Chondrocyte (in vitro differentiated cells): ENCODE measurements at places on chromosomes 3 and 15.

DNA sequence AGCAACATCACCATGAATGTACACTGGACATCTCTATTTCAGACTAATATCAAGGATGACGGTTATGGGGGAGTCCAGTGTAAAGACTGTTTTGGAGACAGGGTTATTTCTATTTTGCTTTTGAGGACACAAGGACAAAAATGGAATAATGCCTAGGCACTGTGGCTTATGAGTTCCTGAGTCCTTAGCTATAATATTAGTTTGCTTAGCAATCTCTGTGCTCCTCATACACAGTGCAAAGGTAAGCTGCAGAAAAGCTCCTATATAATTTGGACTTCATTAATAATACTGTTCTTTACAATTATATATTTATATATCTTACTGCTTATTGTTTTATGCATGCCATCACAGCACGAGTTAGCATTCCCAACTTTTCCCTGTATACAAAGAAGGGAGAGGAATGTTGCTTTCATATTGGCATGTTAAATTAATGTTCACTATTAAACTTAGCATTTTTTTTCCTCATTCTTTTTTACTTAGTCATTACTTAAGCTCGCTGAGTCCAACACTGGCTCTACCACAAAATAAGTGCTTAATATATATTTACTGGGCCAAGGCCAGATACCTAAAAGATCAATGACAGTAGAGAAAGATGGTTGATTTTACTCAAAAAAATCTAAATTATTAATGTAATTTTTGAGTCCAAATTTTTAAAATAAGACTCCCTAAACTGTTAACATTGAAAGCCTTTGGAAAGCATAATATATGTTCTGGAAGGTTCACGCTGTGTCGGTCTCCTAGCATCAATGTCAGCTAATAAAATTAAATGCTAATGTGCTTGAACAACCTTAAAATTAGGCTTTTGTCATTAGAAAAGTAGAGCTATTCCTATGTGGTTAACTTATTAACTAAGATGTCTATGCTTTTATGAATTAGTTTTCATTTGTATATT is 13.8 kb downstream of the THBS1 start:
- H3K36me3 ChIP-seq = peaks cover 59% of the 10 kb centered on the region
- H3K27ac ChIP-seq = peak overlapping the region; percentile 74
- no peak for DNase-seq
- peaks cover 87% of the 10 kb centered on the region for H3K4me1 ChIP-seq
- no peaks in the 10 kb centered on the region for H3K27me3 ChIP-seq
- H3K4me3 ChIP-seq = peak overlapping the region; percentile 37

- H3K27me3 ChIP-seq = no peaks in the 10 kb centered on the region
- no peak for DNase-seq
- no peak overlapping the region for H3K27ac ChIP-seq
- H3K4me3 ChIP-seq = no peak overlapping the region
- H3K36me3 ChIP-seq = no peaks in the 10 kb centered on the region
Measured at GRCh38 chr3:171906951-171907676, 64.0 kb downstream of the TMEM212 start.

- H3K27me3 ChIP-seq = no peaks in the 10 kb centered on the region
- peaks cover 8% of the 10 kb centered on the region for H3K4me1 ChIP-seq
- no peak overlapping the region for H3K27ac ChIP-seq
- no peak overlapping the region for H3K4me3 ChIP-seq
- no peak for DNase-seq
Measured at GRCh38 chr15:60917461-60918145, 311.5 kb downstream of the RORA start.

DNA sequence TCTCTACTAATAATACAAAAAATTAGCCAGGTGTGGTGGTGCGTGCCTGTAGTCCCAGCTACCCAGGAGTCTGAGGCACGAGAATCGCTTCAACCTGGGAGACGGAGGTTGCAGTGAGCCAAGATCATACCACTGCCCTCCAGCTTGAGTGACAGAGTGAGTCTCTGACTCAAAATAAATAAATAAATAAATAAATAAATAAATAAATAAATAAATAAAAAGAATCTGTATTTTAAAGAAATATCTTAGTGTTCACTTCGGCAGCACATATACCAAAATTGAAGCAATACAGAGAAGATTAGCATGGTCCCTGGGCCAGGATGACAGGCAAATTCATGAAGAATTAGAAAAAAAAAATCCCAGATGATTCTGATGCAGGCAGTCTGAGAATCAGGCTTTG is 51.9 kb downstream of the ROBO2 start:
- H3K27me3 ChIP-seq = no peaks in the 10 kb centered on the region
- DNase-seq = no peak
- no peak overlapping the region for H3K4me3 ChIP-seq
- no peak overlapping the region for H3K27ac ChIP-seq
- H3K4me1 ChIP-seq = no peaks in the 10 kb centered on the region
- no peaks in the 10 kb centered on the region for H3K36me3 ChIP-seq

GRCh38 chr15:66611257-66612053 is 45.7 kb upstream of the LCTL start:
- H3K27me3 ChIP-seq = no peaks in the 10 kb centered on the region
- DNase-seq = no peak
- H3K4me1 ChIP-seq = no peaks in the 10 kb centered on the region

DNA sequence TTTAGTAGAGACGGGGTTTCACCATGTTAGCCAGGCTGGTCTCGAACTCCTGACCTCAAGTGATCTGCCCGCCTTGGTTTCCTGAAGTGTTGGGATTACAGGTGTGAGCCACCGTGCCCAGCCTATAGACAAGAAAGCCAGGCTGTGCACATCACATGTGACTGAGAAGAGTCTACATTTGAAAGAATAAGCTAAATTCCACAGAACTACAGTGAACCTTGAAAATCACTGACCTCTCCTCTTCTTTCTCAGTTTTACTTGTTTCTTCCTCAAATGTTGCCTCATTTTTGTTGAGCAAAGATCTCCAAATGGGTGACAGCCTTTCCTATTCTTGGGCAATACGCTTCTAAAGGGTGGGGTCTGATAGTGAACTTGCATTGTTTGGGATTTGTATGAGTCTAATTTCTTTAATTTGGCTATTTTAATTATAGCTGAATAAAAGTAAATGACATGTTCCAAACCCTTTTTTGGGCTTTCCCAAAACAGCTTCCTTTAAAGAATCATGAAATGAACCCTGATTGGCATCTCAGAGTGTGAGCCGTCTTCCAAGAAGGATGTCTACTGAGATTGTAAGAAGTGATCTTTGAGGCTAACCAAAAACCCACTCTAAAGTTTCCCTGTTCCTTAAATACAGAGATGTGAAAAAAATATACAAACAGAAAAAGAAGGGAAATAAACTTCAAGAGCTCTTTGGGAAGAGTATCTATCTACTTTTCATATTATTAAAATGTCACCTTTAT is 21.6 kb upstream of the SPTBN5 start:
- H3K36me3 ChIP-seq = peaks cover 24% of the 10 kb centered on the region
- no peak overlapping the region for H3K4me3 ChIP-seq

DNA sequence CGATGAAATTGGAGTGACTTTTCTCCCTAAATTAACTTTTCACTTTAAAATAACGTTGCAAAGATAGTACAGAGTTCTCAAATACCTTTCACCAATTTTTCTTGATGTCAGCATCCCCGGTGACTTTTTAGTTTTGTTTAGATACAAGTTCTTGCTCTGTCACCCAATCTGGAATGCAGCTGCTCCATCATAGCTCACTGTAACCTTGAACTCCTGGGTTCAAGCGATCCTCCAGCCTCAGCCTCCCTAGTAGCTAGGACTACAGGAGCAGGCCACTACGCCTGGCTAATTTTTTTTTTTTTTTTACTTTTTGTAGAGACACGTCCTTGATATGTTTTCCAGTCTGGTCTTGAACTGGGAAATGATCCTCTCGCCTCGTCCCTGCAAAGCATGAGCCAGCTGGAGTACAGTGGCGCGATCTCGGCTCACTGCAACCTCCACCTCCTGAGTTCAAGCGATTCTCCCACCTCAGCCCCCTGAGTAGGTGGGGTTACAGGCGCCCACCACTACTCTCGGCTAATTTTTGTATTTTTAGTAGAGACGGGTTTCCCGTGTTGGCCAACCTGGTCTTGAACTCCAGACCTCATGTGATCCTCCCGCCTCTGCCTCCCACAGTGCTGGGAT is 747 bp downstream of the NSUN3 start:
- H3K27ac ChIP-seq = peak overlapping the region; percentile 100
- peaks cover 38% of the 10 kb centered on the region for H3K4me1 ChIP-seq
- no peaks in the 10 kb centered on the region for H3K27me3 ChIP-seq
- no peak for DNase-seq
- no peaks in the 10 kb centered on the region for H3K36me3 ChIP-seq

GRCh38 chr3:194255252-194256039 is 95.7 kb downstream of the CPN2 start:
- H3K27ac ChIP-seq = no peak overlapping the region
- H3K4me1 ChIP-seq = peaks cover 11% of the 10 kb centered on the region
- H3K4me3 ChIP-seq = no peak overlapping the region
- H3K27me3 ChIP-seq = peaks cover 57% of the 10 kb centered on the region
- no peak for DNase-seq
- peaks cover 6% of the 10 kb centered on the region for H3K36me3 ChIP-seq

DNA sequence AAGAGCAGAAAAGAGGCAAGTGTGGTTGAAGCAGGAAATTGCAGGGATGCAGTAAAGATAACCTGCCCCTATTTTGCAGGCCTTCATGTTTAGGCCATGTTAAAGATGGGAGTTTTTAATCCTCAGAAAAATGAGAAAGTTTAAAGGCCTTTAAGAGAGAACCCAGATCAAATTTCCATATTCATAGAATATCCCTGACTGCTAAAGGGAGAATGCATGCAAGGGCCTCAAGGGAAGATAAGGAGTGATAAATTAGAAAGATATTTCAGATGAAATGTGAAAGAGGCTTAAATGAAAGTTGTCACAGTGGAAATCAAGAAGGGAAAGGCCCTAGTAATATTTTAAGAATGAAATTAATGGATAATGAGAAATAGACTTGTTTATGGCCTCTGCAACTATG is 292.1 kb downstream of the SATB1 start:
- peaks cover 26% of the 10 kb centered on the region for H3K4me1 ChIP-seq
- H3K4me3 ChIP-seq = no peak overlapping the region
- DNase-seq = no peak
- H3K36me3 ChIP-seq = no peaks in the 10 kb centered on the region
- H3K27ac ChIP-seq = no peak overlapping the region

- H3K27me3 ChIP-seq = no peaks in the 10 kb centered on the region
- no peak for DNase-seq
- peak overlapping the region; percentile 94 for H3K4me3 ChIP-seq
- peak overlapping the region; percentile 94 for H3K27ac ChIP-seq
- H3K36me3 ChIP-seq = peaks cover 24% of the 10 kb centered on the region
Measured at GRCh38 chr3:101780661-101781060, 1.6 kb downstream of the NXPE3 start.

DNA sequence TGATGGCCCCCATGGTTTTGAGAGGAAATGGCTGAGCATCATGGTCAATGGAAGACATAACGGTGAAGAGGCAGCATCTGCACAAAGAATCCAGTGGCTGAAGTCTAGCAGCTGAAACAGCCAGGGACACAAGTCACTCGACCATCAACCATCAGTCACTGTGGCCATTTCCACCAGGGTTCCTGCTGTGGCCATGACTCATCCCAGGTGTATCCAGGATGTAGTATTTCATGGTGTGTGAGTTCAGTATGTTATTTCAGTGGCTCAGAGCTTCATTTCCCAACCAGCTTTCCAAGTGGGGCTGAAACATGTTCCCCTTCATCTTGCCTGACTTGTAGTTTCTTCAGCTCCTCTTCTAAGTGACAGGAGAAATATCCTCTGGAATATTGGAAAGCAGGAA is 47.8 kb upstream of the WNT5A start:
- H3K36me3 ChIP-seq = no peaks in the 10 kb centered on the region
- no peak overlapping the region for H3K27ac ChIP-seq
- H3K27me3 ChIP-seq = peaks cover 3% of the 10 kb centered on the region
- no peak for DNase-seq
- H3K4me3 ChIP-seq = no peak overlapping the region

DNA sequence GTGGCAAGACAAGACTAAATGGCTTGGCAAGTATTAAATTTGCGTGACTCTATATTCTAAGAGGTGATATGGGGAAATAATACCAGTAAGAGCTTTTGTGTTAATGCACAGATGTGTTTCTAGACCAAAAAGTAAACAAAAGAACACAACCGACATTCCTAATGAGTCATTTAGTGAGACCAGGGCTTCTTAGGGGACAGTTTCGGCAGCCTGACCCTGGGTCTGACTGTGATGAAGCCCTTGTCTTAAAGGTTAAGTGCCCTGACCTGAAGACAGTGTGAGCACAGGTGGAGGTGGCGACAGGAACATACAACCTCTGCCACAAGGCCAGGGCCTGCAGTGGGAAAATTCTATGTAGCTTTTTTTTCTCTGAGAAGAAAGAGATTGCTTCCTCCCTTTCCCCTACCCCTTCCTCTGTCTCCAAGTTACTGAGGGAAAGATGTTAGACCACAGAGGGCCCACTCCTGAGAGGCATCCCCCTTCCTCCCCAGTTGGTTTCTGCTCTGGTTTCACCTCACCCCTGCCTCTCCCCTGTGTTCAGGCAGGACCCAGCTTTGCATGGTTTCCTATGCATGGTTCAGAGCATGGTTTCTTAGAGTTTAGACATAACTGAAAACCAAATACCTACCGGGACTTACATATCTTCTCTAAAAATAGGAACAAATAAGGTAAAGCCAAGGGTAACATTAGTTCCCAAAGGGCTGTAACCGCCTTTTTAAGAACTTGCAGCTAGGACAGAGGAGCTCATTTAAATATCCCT is 24.8 kb upstream of the CMTM7 start:
- no peak for DNase-seq
- no peak overlapping the region for H3K27ac ChIP-seq
- no peaks in the 10 kb centered on the region for H3K27me3 ChIP-seq
- H3K36me3 ChIP-seq = no peaks in the 10 kb centered on the region
- H3K4me1 ChIP-seq = no peaks in the 10 kb centered on the region
- H3K4me3 ChIP-seq = no peak overlapping the region

DNA sequence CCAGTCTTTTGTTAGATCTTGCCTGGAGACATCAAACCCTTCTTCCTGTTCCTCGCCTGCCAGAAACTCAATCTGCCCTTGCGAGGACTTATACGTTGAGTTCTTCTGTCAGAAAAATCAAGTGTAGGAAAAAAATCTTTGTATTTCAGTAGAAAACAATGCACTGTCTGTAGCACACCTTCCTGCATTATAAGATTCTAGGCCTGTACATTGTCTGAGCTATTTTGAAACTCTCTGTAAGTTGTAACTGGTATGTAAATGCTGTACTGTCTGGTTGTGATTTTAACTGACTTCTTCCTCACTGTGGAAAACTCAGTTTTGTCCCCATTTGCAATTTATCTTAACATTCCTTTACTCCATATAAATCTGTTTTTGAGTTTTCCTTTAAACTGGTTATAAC is 17.7 kb upstream of the XIRP1 start:
- no peaks in the 10 kb centered on the region for H3K4me1 ChIP-seq
- H3K36me3 ChIP-seq = no peaks in the 10 kb centered on the region
- peaks cover 17% of the 10 kb centered on the region for H3K27me3 ChIP-seq
- DNase-seq = no peak
- H3K27ac ChIP-seq = no peak overlapping the region

- H3K4me1 ChIP-seq = peaks cover 22% of the 10 kb centered on the region
- DNase-seq = no peak
- H3K27me3 ChIP-seq = peaks cover 6% of the 10 kb centered on the region
- H3K27ac ChIP-seq = peak overlapping the region; percentile 93
Measured at GRCh38 chr3:184679056-184679816, 32.6 kb downstream of the MAGEF1 start.

GRCh38 chr3:194103505-194103904 is 32.4 kb upstream of the HES1 start:
- no peak overlapping the region for H3K27ac ChIP-seq
- H3K4me1 ChIP-seq = peaks cover 2% of the 10 kb centered on the region
- no peak overlapping the region for H3K4me3 ChIP-seq
- H3K36me3 ChIP-seq = peaks cover 3% of the 10 kb centered on the region
